CD4-positive, CD25-positive, alpha-beta regulatory T cell (primary cell): ENCODE measurements at places on chromosomes 3 and 15.

DNA sequence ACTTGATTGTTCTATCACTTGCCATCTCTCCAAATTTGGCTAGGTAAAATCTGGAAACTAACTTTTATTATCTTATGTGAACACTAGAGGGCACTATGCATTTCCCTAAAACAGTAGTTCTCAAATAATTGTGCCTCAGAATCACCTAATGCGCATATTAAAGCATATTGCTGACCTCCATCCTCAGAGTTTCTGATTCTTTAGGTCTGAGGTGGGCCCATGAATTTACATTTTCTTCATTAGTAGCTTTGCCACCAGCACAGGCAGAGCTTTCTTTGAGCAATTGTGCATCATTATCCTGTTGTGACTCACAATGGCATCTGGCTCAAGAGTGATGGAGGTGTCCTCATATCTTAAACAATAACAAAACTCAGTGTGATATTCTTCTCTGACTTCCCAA, 17.5 kb upstream of the BCHE start:
- DNase-seq: no peak

DNA sequence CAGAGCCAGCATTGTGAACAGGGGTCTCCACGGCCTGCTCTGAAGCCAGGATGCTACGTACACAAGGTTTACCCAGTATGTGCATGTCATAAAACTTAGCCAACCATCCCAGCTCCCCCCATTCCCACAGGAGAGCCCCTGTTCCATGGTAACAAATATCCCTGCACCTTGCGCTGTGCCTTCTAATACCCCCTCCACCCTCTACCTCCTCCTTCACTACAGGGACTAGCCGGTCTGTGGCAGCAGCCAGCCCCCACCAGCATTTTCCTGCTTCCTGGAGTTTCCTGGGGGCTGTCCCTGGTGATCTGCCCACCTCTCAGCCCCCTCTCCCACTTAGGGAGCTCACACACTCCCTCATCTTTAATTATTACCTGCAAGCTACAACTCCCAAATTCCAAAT, 20.4 kb downstream of the ACSBG1 start:
- DNase-seq: no peak

DNA sequence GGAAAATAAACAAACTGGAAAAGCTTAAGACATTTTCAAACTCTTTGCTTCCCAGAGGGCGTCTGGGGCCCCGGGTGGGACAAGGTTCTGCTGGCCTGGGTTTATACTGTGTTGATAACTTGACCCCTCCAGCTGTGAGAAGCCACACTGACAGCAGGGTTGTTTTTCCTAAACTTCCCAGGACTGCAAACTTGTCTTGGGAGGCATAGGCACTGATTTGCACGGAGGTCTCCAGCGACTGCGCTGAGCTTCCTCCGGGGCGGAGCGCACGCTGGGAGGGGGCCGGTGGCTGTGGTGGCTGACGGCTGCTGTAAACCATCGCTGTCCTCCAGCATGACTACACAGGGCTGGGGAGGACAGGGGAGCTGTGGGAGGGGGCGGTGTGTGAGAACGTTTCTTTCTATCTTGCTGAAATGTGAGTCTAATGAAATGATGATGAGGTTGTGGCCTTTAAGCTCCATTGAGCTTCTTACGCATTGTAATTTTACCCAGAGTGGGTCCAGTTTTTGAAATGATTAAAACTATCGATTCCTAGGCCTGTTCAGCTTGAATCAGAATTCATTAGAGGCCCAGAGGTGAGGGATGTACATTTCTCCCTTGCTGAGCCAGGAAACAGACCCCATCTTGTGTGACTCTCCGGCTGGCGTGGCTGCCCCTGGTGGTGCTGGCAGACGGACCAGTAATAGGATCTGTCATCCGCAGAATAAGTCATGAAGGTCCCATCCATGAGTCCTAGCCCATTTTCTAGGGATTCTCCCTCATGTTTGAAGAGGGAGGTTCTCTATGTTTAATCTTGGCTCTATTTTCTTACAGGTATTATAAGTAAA, 40.5 kb upstream of the VPS8 start:
- no peak for DNase-seq

- peak; percentile 51 for DNase-seq
Observed at GRCh38 chr3:177197727-177198460, 612 bp upstream of the TBL1XR1 start.

- DNase-seq: no peak
Observed at GRCh38 chr3:10228248-10228950, 19.9 kb upstream of the TATDN2 start.

DNA sequence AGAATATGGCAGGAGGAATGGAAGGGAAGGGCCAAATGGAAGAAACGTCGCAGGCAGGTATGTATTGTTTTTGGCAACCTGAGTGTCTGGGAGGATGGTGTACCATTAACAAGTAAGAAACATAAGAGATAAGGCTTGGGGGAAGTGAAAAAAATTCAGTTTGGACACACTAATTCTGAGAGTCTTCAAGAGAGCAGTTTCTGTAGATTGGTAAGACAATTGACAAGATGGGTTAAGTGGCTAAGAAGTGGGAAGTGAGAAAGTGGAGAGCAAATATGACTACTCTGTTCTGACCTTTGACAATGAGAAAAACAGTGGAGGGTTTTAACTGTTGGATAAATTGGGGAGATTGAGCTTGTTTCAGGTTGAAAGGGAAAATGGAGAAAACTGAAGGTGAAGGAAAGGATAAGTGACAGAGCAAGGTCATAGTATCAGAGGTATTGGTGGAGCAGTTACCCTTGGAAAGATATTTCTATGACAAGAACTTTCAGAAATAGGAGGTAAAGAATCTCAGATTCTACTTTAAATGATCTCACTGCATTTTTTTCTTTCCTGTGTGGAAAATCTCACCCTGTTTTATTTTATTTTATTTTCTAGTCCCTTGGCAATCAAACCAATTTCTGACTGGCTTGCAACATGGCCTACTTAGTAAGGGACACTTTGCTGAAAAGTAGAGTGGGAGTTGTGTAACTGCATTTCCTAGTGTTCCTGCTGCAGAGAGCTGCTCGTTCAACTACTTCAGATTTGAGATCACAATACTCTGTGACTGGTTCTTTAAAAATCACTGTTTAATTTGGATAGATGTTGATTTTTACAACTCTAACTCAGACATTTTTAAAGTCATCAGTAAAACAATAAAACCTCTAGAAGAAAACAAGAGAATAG, 23.1 kb upstream of the GABPB1 start:
- DNase-seq: no peak

- DNase-seq: no peak
Observed at GRCh38 chr15:31393444-31394091, 66.9 kb downstream of the KLF13 start.

GRCh38 chr3:18376682-18377081, 48.5 kb downstream of the SATB1 start:
- no peak for DNase-seq

DNA sequence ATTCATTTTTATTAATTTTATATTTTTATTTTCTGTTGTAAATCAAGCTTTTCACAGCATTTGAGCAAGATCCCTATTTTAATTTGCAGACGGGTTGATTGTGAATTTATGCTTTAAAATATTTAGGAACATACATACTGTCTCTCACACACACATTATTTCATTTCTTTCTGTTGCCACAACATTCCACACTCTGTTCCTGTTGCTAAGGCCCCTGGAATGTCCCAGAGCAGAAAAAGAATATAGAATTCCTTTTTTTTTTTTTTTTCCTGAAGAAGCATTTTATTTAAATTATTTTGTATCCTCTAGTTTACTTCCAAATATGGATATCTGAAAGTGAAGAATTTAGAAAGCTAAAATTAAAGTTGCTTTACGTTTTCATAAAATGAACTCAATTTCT, 36.8 kb upstream of the SCAANT1 start:
- DNase-seq: no peak

DNA sequence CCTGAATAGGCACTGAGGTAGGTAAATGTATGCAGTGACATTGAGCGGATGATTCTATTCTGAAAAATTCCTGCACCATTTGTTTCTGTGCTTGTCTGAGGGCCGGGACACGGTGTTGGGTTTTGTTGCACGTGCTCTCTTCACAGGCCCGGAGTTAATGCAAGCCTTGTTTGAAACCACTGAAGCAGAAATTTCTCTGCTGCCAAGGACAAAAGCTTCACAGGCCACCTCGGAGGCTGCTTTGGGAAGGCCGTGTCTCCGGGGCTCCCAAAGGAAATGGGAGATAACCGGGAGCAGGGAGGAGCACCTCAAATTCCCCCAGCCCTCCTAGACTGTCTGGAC, 179.4 kb downstream of the OPA1 start:
- DNase-seq: no peak

DNA sequence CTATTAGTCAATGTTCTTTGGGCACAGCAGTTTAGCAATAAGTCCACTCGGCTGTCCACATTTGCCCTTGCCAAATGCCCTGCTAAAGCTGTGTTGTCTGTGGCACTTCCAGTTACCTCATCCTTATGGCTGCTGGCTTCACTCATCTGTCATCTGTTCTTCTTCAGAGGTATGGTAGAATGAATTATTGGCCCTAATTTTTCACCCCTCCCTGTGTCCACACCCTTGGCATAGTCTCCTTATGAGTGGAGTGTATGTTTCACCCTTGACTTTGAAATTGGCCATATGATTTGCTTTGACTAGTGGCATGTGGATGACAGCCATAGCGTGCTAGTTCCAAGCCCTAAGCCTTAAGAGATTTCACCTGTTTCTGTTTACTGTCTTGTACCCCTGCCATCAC, 72.1 kb upstream of the EPHB1 start:
- DNase-seq: no peak

DNA sequence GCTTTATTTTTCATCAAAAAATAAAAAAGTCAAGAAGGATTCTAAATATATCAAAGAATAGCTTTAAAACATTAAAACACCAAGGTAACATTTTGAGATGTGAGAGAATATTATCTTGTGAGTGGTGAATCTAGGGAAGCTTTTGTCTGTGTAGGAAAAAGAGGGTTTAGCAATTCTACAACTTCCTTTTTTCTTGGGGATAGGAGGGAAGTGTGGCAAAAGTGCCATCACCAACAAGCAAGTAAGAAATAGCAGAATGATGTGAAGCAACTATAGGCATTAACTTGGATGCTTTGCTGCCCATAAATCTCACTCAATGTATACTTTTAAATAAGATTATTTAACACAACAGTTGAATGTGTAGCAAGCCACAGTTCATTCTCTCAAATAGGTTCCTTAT, 57.8 kb upstream of the SUCLG2 start:
- DNase-seq: no peak

DNA sequence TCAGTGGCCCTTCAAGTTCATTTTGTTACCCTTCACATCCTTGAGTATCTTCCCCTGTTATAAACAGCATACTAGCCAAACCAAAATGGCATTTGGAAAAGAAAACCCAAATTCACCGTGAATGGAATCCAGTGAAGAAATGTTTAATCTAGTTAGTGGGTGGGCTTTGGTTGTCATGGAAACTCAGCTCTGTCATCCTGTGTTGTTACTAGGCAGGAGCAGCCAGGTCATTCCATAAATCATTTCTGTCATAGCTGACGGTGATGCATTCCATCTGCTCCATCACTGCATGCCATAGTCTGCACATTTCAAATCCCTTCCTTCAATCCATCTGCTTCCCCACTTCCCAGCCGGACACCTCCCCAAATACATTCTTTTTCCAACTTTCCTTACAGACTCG, 140.4 kb upstream of the CGNL1 start:
- DNase-seq: no peak

DNA sequence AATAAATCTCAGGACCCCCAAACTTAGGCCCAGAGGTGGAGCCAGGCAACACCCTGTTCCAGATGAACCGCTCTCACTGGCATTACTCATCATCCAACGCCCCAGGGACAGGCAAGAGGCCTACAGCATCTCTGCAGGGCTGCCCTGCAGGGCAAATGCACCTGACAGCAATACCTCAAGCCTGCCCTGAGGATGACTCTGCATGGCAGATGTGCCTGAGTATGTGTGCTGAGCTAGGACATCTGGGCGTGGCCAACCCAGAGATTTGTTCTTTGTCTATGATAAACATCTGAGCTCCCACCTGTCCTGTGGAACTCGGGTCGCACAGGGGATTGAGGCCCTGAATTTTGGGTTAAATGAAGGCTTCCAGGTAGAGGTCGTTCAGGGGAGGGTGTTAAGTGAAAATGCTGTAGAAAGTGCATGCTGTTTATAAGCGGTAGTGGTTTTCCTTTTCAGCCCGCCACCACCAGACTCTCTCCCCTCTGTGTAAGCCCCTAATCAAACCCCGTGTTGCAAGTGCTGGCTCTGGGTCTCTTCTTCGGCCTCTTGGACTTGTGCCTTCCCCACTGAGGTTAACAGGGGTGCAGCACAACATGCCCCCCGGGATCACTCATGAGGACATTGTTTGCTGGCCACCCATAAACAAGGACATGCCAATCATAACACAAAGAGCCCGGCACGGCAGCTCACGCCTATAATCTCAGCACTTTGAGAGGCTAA, 92.3 kb downstream of the ATP10A start:
- DNase-seq: no peak

DNA sequence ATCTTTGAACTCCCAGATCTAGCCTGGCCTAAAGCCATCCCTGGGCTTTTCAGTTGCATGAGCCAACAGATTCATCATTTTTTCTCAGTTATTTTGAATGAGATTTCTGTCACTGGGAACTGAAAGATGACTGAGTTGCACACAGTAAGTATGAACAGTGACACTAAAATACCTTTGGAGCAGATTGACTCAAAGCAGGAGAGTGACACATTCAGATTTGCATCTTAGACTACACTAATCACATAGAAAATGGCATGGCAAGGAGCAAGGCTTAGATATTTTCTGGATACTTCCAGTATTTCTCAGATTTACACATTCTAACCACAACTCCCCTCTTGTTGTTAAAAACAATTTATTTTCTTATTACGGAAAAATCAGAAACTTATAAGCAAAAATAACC, 32.8 kb downstream of the SEC62 start:
- DNase-seq: no peak

DNA sequence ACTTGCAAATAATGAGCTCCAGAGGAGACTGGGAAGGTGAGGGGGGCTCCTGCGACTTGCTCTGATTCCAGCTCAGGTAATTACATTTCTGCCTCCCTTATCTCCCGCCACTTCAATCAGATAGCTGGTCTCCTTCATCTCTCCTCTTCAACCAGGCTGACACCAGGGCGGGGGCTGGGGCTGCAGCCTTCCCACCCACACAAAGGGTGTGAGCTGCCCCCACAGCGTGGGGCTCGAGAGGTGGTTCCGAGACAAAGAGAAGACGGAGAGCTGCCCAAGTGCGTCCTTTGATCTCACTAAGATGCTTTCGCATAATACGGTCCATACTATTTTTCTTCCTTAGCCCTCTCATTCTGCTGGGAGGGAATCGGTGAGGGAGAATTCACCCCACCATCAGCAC, 139.7 kb downstream of the NSMCE3 start:
- no peak for DNase-seq

GRCh38 chr3:47266709-47267489, 15.7 kb downstream of the KIF9 start:
- no peak for DNase-seq

DNA sequence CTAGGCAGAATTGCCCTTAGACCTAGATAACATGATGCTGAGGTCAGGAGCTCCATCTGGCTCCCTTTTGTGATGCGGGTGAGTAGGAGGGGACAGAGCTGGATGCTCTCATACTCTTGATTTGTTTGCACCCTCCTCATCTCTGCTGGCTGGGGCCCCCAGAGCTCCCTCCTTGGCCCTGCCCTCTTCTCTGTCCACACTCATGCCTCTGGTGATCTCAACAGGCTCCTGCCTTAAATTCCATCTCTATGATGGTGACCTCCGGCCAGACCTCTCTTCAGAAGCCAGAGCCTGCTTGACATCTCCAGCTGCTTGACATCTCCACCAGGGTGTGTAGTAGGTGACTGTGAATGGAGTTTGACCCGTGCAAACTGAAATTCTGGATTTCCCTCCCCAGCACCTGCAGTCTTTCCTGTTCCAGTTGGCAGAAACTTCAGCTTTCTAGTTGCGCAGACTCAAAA, 4.3 kb upstream of the FGD5 start:
- DNase-seq: no peak
